Activated naive CD4-positive, alpha-beta T cell (primary cell): ENCODE measurements at places on chromosomes 11 and 22.

DNA sequence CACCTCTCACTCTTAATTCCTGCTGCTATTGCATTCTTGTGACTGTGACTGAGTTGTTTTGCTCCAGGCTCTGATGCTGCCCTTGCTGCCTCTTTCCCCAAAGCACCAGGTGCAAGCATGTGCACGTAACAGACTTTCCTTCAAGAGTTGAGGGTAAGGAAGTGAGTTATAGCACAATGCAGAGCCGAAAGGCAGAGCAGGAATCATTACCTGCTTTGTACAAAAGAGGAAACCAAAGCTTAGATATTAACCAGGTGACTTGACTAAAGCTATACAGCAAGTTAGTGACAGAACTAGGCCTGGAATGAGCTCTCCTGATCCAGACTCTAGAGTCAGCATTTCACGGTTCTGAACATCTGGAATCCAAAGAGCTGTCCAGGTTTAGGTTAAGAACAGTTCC, 33.6 kb downstream of the NEU3 start:
- no peak for DNase-seq

DNA sequence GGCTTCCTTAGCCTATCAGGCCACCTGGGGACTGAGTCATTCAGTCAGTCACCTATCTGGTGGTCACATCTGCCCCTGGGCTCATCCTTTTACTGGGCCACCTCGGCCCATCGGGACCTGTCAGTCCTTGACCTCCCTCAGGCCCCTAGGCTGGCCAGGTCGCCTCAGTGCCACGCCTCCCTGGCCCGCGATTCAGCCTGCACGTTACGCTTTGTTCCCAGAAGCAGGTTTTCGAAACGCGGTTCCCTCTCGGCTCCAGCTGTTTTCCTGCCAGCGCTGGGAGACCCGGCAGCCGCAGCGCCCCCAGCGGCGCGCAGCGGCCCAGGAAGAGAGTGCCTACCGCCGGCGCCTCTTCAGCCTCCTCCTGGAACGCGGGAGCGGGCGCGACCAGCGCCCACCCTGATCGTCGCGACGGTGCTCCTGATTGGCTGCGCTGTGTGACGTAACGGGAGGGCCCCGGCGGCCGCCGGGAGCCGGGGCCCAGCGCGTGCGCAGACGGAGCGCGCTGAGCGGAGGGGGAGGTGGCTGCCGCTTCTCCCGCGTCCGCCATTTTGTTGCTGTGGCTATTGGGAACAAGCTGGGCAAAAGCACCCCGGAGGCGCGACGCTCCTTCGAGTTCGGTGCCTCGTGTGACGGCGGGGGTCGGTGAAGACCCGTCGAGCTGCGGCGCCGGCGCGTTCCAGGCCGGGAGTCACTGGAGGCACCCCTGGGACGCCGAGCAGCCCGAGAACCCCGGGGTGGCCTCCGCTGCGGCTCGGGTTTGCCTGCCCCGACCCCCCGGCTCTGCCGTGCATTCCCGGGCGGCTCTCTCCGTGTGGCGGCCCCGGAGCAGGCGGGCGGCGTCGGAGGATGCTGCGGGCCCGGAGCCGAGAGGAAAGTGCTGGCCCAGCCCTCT, at the start of gene CRKL:
TSS of gene CRKL (plus strand) at position 492 of the 895 bp plus-strand sequence. CDS start 528 bp downstream, outside the sequence.
- peak; percentile 82 for DNase-seq

DNA sequence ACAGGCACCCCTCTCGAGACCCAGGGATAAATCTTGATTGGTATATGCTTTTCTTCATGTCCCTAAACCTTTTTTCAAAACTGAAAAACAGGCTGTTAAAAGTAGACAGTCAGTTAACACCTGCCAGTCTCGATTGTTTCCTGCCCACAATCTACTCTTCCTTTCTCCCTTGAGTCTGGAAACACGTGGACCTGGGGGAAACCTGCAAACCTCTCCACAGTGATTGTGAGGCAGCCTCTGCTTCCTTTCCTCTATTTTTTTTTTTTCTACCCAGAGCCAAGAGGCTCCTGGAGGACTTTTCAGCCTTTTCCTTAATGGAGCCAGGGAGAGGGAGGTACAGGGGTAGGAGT, 69.4 kb upstream of the CLMP start:
- DNase-seq, result no peak

GRCh38 chr22:25697181-25697664, 44.8 kb upstream of the MYO18B start:
- no peak for DNase-seq

GRCh38 chr22:22552630-22553029, 6.4 kb downstream of the PRAME start:
- DNase-seq, result no peak

DNA sequence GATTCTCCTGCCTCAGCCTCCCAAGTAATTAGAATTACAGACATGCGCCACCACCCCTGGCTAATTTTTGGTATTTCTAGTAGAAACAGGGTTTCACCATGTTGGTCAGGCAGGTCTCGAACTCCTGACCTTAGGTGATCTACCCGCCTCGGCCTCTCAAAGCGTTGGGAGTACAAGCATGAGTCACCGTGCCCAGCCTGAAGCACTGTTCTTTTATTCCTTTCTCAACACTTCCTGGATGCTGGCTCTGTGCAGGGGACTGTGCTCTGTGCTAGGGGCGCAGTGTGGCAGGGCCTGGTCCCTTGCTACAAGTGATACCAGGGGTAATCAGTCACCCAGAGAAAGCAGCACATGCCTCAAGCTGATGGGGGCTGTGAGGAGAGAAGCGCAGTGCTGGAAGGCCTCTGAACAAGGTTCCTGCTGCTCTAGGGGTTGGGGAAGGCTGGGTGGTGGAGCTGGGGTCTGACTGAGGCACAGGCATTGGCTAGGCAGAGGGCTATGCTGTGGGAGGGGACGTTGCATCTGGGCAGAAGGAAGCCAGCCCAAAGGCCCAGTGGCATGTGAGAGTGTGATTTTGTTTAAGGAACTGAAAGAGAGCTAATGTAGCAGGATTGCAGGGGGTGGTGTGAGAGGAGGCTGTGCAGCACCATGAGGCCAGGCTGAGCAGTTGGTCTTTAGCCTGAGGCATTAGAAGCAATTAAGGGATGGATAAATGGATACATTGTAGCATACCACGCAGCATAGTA, 42.5 kb downstream of the CABIN1 start:
- DNase-seq, result no peak

GRCh38 chr11:21630934-21631478, 561.9 kb upstream of the ANO5 start:
- DNase-seq, result no peak

- no peak for DNase-seq
Observed at GRCh38 chr11:57647372-57647771, 2.3 kb downstream of the YPEL4 start.

GRCh38 chr22:30876221-30876751, 92.3 kb downstream of the MORC2 start:
- no peak for DNase-seq

GRCh38 chr11:45211732-45212131, 65.3 kb downstream of the PRDM11 start:
- DNase-seq, result no peak
